ENCODE measurements at places on chromosomes 6 and 20.

DNA sequence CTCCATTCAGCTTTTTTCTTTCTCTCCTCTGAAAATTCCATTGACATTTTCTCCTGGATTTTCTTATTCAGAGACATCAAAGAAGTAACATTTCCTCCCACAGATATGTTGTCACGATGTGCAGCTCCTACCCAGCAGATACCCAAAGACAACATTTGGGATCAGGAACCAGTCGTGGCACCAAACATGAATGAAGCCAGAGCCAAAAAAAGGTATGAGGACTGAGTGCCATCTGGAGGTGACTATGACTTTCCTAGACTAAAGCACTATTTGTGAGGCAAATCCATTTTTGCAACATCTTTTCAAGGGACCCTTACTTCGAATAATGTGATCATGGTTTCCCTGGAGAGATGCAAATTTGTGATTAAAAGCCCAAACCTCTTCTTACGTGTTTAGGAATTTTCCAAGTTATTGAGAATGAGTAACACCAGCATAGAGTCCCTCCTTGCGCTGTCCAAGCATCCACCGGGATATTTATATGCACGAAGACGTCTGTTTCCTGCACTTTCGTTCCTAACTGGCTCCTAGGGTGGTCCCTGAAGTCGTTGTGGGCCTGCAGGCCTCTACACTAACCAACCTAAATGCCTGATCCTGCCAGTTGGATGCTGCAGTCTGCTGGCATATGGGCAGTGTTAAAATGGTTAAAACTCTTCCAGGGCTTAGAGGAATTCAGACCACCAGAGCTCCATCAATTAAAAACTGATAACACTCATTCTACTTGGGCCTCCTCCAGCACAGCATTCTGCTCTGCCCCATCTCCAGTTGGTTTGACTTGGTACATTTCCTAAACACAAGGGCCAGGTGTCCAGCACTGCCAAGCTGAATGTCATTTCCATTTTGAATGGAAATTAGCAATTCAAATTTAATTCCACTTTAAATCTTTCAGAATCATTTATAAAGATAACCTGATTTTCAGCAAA, 256.6 kb downstream of the C6orf118 start:
- no peaks in the 10 kb centered on the region for H3K27me3 ChIP-seq
- DNase-seq, result no peak
- H3K27ac ChIP-seq, result no peak overlapping the region
- H3K36me3 ChIP-seq, result no peaks in the 10 kb centered on the region

GRCh38 chr6:107629548-107630129, 139.7 kb downstream of the SOBP start:
- no peaks in the 10 kb centered on the region for H3K4me1 ChIP-seq
- no peak overlapping the region for H3K4me3 ChIP-seq
- H3K36me3 ChIP-seq, result peaks cover 2% of the 10 kb centered on the region
- peaks cover 51% of the 10 kb centered on the region for H3K27me3 ChIP-seq
- DNase-seq, result no peak

- peaks cover 3% of the 10 kb centered on the region for H3K4me1 ChIP-seq
- H3K4me3 ChIP-seq, result no peak overlapping the region
- H3K27me3 ChIP-seq, result peaks cover 6% of the 10 kb centered on the region
- no peak overlapping the region for H3K27ac ChIP-seq
- H3K36me3 ChIP-seq, result no peaks in the 10 kb centered on the region
- DNase-seq, result no peak
These were observed 70.6 kb upstream of the CNR1 start for GRCh38 chr6:88236612-88237360.

- peaks cover 2% of the 10 kb centered on the region for H3K36me3 ChIP-seq
- no peaks in the 10 kb centered on the region for H3K4me1 ChIP-seq
- H3K27ac ChIP-seq, result no peak overlapping the region
- H3K4me3 ChIP-seq, result no peak overlapping the region
- no peaks in the 10 kb centered on the region for H3K27me3 ChIP-seq
These were observed 9.3 kb upstream of the DUSP22 start for GRCh38 chr6:282867-283416.

- peaks cover 2% of the 10 kb centered on the region for H3K36me3 ChIP-seq
- no peaks in the 10 kb centered on the region for H3K4me1 ChIP-seq
- DNase-seq, result no peak
- H3K4me3 ChIP-seq, result no peak overlapping the region
These were observed 62.8 kb upstream of the KCNQ5 start for GRCh38 chr6:72559067-72559466.

- no peak for DNase-seq
- peaks cover 46% of the 10 kb centered on the region for H3K27me3 ChIP-seq
- no peak overlapping the region for H3K4me3 ChIP-seq
- H3K36me3 ChIP-seq, result peaks cover 5% of the 10 kb centered on the region
- H3K4me1 ChIP-seq, result no peaks in the 10 kb centered on the region
These were observed 183.6 kb downstream of the COL9A1 start for GRCh38 chr6:70119218-70119835.

DNA sequence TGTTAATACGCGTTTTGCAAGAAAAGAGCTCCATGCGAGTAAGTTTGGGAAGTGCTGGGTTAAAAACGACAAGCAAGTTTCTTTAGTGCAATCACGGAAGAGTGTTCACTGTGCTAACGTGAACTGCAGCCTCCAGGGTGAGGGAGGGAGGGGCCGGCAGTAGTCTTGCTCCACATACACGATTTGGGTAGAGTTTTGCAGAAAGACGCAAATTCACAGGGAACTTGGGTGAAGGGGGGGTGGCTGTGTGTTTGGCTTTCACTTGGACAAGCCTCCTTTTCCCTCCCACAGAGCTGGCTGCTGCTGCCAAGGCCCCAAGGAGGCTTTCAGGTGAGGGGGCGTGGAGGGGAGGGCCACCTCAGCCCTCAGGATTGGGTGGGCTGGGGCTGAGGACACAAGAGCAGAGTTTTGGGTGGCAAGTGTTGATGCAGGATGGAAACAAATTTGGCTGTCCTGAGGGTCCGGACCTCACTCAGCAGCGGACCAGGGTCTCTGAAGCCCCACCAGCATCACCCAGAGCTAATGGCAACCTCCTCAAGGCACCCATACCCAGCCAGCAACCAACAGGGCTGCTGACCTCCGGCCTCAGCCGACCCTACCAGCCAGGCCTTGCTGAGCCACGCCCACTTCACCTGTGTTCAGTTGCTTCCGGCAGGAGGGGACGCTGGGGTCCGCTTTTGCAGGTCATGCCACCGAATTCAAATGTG, 204.5 kb downstream of the ERMARD start:
- no peaks in the 10 kb centered on the region for H3K4me1 ChIP-seq
- peaks cover 3% of the 10 kb centered on the region for H3K36me3 ChIP-seq

DNA sequence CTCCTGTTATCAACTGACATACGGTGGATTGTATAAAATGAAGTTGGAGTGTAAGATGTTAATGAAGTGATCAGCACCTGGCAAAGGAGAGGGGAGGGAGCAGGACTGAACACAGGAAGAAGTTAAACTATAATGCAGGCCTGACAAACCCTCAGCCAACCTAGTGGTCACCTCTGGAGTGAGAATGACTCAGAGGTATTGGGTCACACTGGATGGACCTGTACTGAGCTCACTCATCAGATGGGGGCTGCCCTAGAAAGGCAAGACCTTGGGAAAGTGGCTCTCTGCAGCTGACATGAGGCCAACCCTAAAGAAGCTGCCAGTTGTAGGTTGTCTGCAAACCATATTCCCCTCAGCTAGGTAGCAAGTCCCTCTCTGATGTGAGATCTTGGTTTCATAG, 193.3 kb upstream of the HTR1E start:
- H3K27ac ChIP-seq, result no peak overlapping the region
- H3K36me3 ChIP-seq, result no peaks in the 10 kb centered on the region
- DNase-seq, result no peak
- no peaks in the 10 kb centered on the region for H3K4me1 ChIP-seq

DNA sequence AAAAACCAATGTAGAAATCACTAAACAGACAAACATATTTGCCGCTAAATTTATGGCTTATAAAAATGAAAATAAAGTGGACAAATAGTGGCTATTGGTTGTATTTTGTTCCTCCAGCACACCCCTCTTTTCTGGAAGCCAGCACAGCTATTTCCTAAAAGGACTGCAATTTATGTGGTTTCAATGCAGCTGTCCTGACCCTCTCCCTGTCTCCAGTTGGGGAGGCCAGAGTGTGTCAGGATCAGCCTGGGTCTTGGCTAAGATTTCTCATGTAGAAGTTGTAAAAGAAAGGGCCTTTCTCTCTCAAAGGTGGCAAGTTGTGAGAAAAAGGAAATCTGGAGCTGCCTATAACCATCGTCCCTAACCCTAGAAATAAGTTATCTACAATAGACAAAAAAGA, 165.6 kb downstream of the ALDH8A1 start:
- no peaks in the 10 kb centered on the region for H3K36me3 ChIP-seq
- no peaks in the 10 kb centered on the region for H3K4me1 ChIP-seq
- no peak overlapping the region for H3K27ac ChIP-seq
- H3K4me3 ChIP-seq, result no peak overlapping the region

DNA sequence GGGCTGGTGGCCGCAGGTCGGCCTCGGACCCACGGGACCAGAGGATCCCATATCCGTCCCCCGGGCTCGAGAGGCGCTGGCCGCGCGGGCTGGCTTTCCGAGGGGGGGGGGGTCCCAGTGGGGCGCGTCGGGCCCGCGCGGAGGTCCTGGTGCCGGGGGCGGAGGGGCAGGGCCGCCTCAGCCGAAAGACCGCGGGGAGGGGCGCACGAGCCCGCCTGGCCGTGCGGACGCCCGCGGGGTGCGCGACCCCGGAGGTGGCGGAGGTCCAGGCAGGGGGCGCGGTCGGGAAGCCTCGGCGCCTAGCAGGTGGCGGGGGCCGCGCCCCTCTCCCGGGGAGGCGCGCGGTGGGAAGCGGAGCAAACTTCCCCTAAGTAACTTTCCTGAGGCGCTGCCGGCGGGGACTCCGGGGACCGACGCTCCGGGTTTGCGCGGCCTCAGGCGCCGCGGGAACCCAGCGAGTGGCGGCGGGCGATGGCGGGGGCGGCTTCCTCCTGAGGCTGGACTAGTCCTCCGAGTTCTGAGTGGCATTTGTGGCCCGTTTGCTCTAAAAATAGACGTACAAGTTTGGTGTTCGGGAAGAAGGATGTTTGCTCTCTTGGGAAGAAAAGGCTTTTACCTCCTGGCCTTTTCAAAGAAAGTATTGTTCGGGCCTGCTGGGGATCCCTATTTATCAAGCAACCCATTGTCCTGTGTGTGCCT, 26.5 kb upstream of the BTBD3 start:
- peak overlapping the region; percentile 58 for H3K4me3 ChIP-seq
- H3K27me3 ChIP-seq, result peaks cover 23% of the 10 kb centered on the region
- no peak for DNase-seq
- H3K36me3 ChIP-seq, result no peaks in the 10 kb centered on the region
- peaks cover 2% of the 10 kb centered on the region for H3K4me1 ChIP-seq
- no peak overlapping the region for H3K27ac ChIP-seq

DNA sequence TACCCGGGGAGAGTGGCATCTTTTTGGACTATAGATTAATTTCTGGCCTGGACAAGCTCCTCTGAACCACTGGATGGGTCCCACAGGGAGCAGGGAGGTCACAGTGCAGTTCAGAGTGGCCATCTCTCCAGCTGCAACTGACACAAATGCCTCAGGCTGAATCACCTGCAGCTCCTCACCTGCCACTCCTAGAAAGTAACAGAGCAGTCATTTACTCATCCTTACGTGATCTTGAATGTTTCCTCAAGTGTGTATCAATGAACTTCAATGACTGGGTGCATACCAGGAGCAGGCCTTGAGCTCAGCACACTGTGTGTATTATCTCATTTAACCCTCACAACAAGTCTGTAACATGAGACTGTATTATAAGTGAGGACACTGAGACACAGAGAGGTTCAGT, 40.0 kb upstream of the SIRPG start:
- H3K27me3 ChIP-seq, result no peaks in the 10 kb centered on the region
- H3K4me3 ChIP-seq, result no peak overlapping the region
- peaks cover 21% of the 10 kb centered on the region for H3K4me1 ChIP-seq
- no peak for DNase-seq
- no peak overlapping the region for H3K27ac ChIP-seq

All from T-helper 17 cell (primary cell).